Suppressor macrophage (primary cell): ENCODE measurements at places on chromosomes 4 and X.

DNA sequence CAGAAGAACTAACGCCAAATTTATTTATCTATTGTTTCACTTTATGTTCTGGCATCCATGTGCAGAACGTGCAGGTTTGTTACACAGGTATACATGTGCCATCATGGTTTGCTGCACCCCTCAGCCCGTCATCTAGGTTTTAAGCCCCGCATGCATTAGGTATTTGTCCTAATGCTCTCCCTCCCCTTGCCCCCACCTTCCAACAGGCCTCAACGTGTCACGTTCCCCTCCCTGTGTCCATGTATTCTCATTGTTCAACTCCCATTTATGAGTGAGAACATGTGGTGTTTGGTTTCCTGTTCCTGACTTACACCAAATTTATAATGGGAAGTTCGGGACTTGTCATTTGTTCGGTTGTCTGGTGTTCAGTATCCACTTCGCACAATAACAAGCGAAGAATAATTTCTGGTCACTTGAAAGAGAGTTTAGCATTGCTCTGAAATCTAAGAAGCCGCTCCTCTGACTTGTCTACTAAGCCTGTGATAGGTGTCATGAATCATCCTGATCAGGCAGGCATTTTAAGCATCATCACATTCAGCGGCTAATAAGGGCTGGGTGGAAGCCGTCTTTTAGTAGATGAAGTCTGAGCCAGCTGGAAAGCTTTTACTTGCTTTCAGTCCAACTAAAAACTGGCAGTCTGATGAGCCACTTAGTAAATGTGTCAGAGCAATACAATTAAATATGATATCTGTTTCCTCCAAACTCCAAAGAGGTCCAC lies 1065.7 kb upstream of the PABPC4L start:
- no peak for DNase-seq

GRCh38 chr4:136495851-136496250 lies 1036.4 kb downstream of the PCDH18 start:
- DNase-seq, result no peak

DNA sequence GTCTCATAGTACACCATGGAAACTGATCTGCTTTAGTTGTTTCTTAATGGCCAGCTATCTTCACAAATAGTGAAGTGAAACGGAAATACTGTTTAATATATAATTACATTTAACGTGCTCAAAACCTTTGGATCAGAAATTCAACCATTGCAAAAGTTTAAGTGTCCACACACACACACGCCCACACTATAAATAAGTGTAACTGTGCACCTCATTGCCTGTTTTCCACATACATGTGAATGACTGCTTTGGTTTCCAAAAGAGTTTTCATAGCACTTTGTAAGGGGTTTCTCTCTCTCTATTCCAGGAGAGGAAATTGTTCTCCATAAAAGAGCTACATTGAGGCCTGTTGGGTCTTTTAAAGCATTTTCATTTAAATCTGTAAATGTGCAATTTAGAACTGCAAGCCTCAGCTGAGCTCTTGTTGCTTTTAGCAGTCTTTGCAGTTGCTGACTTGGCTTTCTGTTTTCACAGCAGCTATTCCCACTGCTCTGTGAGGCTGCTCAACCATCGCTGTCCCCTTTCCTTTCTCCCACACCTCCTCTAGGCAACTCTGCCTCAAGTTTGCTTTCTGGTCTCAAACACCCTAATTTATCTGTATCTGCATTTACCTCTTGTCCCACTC lies 94.5 kb downstream of the RAPGEF2 start:
- no peak for DNase-seq

DNA sequence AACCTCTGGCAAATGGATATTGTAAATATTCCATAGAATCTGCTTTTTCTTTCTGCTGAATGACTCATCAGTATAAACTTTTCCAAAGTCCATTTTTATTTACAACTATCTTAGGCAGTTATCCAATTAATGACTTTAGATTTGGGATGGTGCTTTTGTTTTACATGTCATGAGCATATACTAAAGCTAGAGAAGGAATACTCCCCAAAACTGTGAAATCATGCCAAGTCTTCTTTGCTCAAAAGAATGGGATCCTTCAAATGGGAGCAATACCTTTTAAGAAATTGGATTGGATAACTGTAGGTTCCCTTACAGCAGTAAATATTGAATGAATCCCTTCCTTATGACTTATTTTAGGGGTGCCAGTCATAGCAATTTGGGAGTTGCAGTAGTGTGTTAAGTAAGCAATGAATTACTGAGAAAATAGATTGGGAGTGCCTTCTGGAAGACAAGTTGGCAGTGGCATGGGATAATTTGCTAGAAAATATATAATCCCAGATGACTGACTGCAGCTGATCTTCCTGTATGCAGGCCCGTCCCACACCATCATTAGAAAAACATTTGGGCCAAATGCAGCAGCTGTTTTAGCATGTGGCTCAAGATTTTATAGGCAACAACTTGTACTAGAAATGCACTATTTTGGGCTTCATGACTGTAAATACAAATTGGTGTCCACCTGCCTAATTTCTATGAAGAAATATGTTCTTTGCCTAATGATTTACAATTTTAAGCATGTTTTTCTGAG lies 2.8 kb downstream of the TMPRSS11D start:
- no peak for DNase-seq

- DNase-seq, result no peak
Observed at GRCh38 chr4:23015821-23016220, 323.1 kb downstream of the GBA3 start.

DNA sequence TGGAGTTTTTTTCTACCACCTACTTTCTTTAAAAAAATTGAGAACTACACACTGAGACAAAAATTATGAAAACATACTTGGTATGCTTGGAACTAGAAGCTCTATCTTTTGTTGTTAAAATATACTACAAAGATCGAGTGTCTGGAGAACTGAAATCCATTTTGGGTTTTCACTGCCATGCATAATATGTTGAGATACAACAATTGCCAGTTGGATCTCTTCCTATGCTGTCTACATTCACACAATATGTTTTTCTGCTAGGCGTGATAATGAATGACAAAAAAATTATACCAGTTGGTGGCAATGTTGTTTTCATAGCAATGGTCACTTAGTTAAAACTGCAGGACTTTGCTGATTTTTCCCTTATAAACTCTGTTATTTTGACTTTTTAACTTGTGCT lies 605.4 kb upstream of the LCORL start:
- DNase-seq, result no peak

DNA sequence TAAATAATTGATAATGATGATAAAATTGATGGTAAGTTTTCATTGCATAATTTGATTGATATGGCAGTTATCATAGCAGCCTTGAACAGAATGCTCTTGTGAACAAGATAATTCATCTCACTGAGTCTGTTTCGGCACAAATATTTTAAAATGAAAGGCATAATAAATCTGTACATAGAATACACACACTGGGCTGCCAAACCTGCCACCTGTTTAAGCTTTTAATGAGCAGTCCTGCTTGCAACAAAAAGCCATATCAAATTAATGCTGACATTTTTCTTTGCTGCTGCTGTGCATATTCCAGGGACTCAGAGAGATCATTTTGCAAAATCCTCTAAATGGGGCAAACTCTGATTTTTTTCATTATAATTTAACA lies 201.1 kb downstream of the ARHGAP24 start:
- DNase-seq, result no peak

- no peak for DNase-seq
Observed at GRCh38 chr4:986428-986878, 391 bp upstream of the IDUA start.

GRCh38 chr4:5824635-5825034 lies 68.3 kb downstream of the CRMP1 start:
- DNase-seq, result peak; percentile 24

GRCh38 chr4:24278693-24279092 lies 305.7 kb downstream of the DHX15 start:
- no peak for DNase-seq

GRCh38 chrX:2539586-2539985 lies 38.8 kb upstream of the DHRSX start:
- no peak for DNase-seq

GRCh38 chr4:14138106-14138505 lies 510.6 kb upstream of the BOD1L1 start:
- DNase-seq, result no peak

DNA sequence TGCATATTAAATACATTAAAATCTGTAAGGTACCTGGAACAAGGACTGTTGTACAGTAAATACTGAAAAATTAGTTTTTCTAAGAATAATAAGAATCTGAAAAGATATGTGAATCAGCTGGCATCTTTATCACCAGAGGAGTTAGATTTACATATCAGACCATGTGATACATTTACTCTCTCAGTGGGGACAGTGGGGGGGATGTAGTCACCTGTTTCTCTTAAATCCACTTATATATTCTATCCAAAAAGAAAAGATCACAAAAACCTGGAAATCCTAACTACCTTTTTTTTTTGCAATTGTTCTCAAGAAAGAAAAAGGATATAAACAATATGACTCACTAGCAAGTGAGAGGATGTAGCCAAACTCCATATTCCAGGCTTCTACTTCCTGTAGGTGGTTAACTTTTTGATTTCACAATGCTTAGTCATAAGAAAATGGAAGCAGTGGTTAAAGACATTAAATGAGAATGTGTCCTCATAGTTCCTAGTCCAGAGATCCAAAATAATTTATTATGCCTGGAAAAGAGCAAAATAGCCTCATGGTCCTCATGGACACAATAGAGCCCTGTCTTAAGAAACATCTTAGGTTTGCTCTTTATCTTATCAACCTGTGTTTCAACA lies 22.5 kb upstream of the MYOZ2 start:
- DNase-seq, result peak; percentile 55

DNA sequence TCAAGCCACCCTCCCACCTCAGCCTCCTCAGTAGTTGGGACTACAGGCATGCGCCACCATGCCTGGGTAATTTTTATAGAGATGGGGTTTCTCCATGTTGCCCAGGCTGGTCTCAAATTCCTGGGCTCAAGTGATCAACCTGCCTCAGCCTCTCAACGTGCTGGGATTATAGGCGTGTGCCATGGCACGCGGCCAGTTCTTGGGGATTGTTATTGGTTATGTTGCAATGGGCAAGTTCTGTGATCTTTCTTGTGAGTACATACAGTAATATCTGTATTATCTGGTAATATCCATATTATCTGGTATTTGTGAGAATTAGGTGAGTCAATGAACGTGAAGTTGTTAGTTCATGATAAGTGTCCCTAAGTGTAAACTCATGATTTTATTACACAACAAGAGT lies 90.3 kb upstream of the TBL1X start:
- no peak for DNase-seq

GRCh38 chr4:7757501-7758471 lies 181.9 kb downstream of the AFAP1 start:
- no peak for DNase-seq

- DNase-seq, result no peak
Observed at GRCh38 chr4:90943311-90943710, 816.1 kb downstream of the CCSER1 start.

- DNase-seq, result no peak
Observed at GRCh38 chr4:139458999-139459398, 5.1 kb downstream of the RAB33B start.

DNA sequence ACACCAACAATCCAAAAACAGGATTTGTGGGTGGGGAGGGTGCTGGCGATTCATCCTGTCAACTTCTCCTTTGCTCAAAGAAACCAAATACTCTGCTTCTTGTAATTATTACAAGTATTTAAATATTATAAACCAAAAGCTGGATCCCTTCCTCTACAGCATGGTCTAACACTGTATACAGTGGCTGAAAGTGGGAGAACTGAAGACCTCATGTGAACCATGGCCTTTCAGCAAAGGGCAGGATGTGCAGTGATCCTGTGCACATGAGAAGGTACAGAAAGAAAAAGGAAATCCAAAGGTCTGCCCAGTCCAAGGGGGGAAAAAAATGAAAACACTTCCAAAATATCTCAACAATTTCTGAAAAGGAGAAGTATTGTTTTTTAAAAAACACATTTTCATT lies 5.3 kb upstream of the CXorf38 start:
- DNase-seq, result peak; percentile 4

- no peak for DNase-seq
Observed at GRCh38 chr4:175127314-175127713, 209.2 kb downstream of the ADAM29 start.

DNA sequence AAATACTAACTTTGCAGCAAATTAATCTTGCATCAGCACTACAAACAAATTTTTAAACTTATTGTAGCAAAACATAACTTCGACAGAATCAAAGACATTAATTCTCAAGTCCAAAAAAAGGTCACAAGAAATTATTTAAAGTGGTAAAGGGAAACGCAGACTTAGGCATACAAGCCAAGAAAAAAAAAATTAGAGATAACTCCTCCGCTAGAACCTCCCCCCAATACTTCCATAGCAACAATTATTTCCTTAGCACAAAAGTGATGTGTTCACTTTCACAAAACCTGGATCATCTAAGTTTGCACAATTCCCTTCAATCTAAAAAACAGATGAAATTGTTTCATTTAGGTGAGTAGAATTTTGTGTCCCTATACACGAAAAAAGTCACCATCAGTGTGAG lies 1.1 kb downstream of the LRBA start:
- DNase-seq, result no peak

GRCh38 chr4:13263967-13264525 lies 220.1 kb downstream of the RAB28 start:
- DNase-seq, result no peak

DNA sequence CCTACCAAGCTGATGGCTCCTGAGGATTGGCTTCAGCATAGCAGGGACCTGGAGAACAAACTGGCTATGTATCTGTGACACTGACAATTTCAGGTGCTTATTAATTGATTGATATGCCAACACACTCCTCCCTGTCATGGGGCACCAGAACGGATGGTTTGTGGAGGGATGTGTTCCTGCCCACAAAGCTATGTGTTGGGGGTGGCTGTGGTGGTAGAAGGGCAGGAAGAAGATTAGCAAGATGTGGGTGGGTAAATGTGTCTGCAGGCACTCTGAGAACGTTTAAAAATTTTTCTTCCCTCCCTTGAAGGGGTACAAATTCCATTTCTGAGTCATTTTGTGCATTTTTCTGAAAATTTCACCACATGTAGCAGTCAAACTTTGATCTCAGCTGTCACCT lies 55.0 kb upstream of the SCML1 start:
- no peak for DNase-seq

DNA sequence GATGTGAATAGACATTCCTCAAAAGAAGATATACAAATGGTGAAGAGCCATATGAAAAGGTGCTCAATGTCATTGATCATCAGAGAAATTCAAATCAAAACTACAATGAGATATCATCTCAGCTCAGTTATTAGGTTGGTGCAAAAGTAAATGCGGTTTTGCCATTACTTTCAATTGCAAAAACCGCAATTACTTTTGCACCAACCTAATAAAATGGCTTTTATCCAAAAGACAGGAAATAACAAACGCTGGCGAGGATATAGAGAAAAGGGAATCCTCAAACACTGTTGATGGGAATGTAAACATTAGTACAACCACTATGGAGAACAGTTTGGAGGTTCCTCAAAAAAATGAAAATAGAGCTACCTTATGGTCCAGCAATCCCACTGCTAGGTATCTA lies 5.1 kb downstream of the CLIC2 start:
- DNase-seq, result no peak

GRCh38 chr4:118879409-118879808 lies 9.2 kb upstream of the SYNPO2 start:
- no peak for DNase-seq

- no peak for DNase-seq
Observed at GRCh38 chr4:7323461-7323871, 111.3 kb downstream of the PSAPL1 start.
